GM10248 (cell line): ENCODE measurements at places on chromosomes 4 and X.

DNA sequence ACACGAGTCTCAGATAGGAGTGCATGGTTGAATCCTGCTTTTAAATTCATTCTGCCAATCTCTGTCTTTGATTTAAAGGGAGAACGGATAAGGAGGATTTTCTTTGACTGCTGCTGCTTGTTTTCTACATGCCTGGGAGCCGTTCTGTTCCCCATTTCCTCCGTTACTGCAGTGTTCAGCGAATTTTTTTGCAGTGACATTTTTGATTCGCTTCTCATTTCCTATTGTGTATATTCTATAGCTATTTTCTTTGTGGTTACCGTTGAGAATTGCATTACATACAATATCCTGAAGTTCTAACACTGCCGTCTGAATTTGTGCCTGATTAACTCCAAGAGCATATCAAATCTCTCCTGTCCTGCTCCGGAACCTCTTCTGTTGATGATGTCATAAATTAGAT, 14.8 kb upstream of the MAEA start:
- no peak for DNase-seq

DNA sequence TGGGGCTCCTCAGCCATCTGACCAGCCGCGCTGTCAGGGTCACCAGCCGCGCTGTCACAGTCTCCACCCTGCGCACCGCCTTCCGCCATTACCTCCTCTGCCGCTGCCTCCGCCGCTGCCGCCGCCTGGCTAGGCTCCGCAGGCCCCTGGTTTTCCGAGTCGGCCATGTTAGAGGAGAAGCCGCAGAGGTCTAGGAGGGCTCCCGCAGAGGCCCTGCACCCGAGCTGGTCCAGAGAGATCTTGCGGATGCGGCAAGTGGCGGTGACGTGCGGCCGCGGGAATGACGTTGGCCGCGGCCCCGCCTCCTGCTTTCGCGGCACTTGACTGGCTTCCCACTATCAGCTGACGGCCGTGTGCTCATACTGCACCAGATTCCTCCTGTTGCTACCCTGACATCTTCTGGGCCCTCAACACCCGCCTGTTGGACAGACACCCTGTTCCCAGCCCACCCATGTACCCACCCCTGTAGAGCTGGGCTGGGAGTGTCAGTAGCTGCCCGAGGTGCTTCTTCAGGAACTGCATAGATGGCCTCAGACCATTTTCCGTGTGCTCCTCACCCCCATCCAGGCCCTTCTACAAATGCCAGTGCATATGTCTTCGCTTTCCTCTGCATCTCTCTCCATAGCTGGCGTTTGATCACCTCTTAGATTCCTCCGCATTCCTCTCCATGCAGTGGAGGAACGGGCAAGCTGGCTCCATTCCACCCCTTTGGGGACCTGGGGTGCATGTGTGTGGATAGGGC, at the start of gene NAP1L5:
Gene NAP1L5 (minus strand): TSS at position 242 of the 742 bp plus-strand sequence. CDS start 75 bp downstream, at position 167.
- DNase-seq = peak; percentile 59

GRCh38 chr4:174244441-174244840, 39.0 kb downstream of the FBXO8 start:
- no peak for DNase-seq

- no peak for DNase-seq
Measured at GRCh38 chr4:7059662-7060061, 8.2 kb downstream of the GRPEL1 start.

- DNase-seq = no peak
Measured at GRCh38 chr4:8015512-8015911, 75.9 kb upstream of the AFAP1 start.
